Camera-type eye (tissue), 1 donor: ENCODE measurements at places on chromosomes 12 and 14. TPM values are rescaled to one million over a fixed set of nuclear protein-coding genes. Genes with fewer than 3 reads are reported as not detected.

SMIM10L1 gene
- 11.3 TPM for total RNA-seq

CLEC7A gene
- 5.1 TPM for total RNA-seq

MYH6 gene
- total RNA-seq, result 0.49 TPM

CRIP2 gene
- total RNA-seq, result 71.6 TPM

FAM216A gene
- 16.7 TPM for total RNA-seq

POMT2 gene
- total RNA-seq, result 25.8 TPM

GPR132 gene
- 0.66 TPM for total RNA-seq

RAN gene
- total RNA-seq, result 237 TPM

GLIPR1L2 gene
- total RNA-seq, result 4.5 TPM

LBHD2 gene
- total RNA-seq, result not detected

POTEG gene
- total RNA-seq, result not detected

TUNAR gene
- 6.1 TPM for total RNA-seq

KIF5A gene
- 30.1 TPM for total RNA-seq

CARMIL3 gene
- total RNA-seq, result 7.8 TPM

LRP1-AS gene
- total RNA-seq, result 3.4 TPM

GPR84 gene
- total RNA-seq, result 0.16 TPM

MAPK1IP1L gene
- 38.4 TPM for total RNA-seq

IL31 gene
- not detected for total RNA-seq

PPFIA2 gene
- total RNA-seq, result 107 TPM

PTPN21 gene
- 21.6 TPM for total RNA-seq
